RWPE1 (cell line): ENCODE measurements at places on chromosomes 2 and 18.

GRCh38 chr2:143083636-143084035, 45.6 kb upstream of the ARHGAP15 start:
- DNase-seq = peak; percentile 42

DNA sequence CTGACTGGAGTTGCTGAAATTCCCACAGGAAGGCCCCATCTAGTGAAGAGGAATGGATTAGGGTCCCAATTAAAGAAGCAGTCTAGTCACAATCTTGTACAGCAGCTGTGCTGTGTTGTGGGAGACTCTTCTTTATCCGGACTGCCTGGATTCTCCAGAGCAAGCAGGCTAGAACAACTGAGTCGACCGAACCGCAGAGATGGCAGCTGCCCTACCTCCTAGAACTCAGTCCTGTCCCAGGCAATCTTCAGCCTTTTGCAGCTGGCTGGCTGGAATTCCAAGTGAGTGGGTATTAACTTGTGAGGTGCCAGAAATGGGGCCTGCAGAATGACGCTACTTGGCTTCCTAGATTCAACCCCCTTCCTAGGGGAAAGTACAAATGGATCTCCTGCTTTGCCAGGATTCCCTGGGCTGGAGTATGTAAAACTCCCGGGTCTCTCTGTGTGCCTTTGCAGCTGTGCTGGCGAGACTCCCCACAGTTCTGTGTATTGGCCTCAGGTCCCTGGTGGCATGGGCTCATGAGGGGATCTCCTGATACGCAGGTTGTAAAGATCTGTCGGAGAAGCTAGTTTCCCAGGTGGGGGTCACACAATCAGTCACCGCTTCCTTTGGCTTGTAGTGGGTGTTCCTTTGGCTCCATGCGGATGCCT, 1952.6 kb upstream of the LRRTM1 start:
- no peak for DNase-seq

- DNase-seq = no peak
These were observed 184.1 kb downstream of the ACKR3 start for GRCh38 chr2:236753606-236754270.

DNA sequence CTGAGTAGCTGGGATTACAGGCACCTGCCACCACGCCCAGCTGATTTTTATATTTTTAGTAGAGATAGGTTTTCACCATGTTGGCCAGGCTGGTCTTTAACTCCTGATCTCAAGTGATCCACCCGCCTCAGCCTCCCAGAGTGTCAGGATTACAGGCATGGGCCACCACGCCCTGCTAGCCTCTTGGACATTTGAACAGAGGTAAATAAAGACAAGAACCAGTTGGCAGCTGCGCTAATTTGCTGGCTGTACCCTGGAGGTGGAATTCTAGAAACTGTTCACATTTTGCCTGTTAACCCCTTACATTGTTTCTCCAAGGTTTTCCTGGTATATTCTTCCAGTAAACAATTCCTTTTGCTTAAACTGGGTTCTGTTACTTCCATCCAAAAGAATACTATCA, 132.9 kb downstream of the CDH2 start:
- DNase-seq = no peak

DNA sequence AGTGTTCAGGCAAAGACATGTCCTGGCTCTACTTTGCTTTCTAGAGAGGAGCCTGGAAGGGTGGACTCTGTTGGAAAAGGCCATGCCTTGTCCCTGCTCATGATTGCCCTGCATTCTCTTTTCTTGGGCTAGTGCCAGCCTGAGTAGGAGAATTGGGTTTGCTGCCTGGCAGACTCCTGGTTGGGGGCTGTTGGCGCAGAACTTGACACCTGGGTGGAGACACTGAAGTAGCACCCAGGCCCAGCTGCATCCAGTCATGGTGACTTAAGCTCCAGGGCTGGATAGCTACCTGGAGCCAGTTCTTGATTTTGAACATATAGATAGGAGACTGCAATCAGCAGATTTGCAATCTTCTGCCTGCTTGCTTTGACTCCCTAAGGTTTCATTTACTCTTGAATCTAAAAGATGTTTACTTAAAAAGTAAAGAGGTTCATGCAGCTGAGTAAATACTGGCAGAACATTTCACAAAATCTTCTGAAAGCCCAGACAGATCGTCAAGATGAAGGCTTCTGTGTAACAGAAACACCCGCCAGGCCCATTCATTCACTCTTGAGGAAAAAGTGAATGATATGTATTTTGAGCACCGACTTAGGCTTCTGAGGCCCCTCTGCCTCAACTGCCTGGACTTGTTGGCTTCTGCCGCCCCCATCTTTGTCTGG, 38.0 kb upstream of the YWHAQ start:
- no peak for DNase-seq

- DNase-seq = no peak
These were observed 43.7 kb upstream of the FOSL2 start for GRCh38 chr2:28348921-28349320.

GRCh38 chr2:204321027-204321800, 224.1 kb upstream of the PARD3B start:
- DNase-seq = no peak

GRCh38 chr2:177535958-177536504, 143.5 kb downstream of the AGPS start:
- DNase-seq = no peak

GRCh38 chr2:157805519-157805918, 70.6 kb downstream of the ACVR1 start:
- no peak for DNase-seq

GRCh38 chr2:200943527-200944105, 19.8 kb downstream of the ORC2 start:
- DNase-seq = no peak

- peak; percentile 14 for DNase-seq
These were observed 63.0 kb downstream of the TANK start for GRCh38 chr2:161223139-161223732.

- DNase-seq = no peak
These were observed 8.9 kb downstream of the PTGR3 start for GRCh38 chr18:75200071-75200470.

GRCh38 chr18:27921904-27922751, 254.8 kb downstream of the CDH2 start:
- peak; percentile 63 for DNase-seq

GRCh38 chr2:143157418-143157817, 28.2 kb downstream of the ARHGAP15 start:
- DNase-seq = no peak

DNA sequence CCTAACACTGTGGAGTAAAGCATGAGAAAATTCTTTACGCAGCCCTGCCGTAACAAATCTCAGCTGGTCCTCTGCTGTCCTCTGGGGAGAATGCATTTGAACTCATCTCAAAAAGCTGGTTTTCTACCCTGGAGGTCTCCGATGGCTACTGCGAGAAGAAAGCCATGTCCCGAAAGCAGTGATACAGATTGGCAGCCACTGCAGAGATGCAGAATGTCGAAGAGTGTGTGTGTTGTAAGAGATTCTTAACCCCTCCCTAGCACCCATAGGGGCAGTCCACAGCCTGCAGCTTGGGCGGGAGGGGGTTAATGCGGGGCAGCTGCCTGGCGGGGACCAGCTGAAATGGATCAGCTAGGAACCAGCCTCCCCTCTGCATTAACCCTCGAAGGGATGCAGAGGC, 235.9 kb downstream of the ZNF516 start:
- no peak for DNase-seq

DNA sequence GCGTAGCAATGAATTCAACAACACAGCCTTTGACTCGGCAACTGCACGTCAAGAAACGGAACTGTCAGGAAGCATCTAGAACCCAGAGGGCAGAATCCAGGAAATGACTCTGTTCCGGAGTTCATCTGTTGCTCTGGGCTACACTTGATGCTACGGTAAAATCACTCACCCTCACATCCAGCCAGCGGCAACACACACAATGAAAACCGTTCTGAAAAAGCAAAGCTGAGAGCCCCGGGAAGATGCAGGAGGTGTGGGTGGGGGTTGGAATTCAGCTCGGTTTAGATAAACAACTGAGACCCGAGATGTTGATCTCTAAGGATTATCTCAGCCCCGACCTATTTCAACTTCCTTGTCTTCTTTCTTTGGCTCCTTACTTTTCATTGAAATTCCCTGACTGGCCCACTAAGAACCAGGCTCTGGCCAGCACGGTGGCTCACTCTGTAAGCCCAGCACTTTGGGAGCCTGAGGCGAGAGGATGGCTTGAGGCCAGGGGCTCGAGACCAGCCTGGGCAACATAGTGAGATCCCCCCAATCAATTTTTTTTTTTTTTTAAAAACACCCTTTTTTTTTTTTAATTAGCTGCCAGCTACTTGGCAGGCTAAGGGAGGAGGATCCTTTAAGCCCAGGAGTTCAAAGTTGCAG, 13.3 kb upstream of the RAB17 start:
- DNase-seq = peak; percentile 44

- DNase-seq = no peak
These were observed 108.2 kb downstream of the TDRD15 start for GRCh38 chr2:21231985-21232384.

- DNase-seq = no peak
These were observed 448.6 kb downstream of the BCL11A start for GRCh38 chr2:60104514-60105505.

GRCh38 chr2:1588978-1589621, 155.2 kb downstream of the PXDN start:
- no peak for DNase-seq

- no peak for DNase-seq
These were observed 120.6 kb downstream of the PRKRA start for GRCh38 chr2:178330175-178331017.

DNA sequence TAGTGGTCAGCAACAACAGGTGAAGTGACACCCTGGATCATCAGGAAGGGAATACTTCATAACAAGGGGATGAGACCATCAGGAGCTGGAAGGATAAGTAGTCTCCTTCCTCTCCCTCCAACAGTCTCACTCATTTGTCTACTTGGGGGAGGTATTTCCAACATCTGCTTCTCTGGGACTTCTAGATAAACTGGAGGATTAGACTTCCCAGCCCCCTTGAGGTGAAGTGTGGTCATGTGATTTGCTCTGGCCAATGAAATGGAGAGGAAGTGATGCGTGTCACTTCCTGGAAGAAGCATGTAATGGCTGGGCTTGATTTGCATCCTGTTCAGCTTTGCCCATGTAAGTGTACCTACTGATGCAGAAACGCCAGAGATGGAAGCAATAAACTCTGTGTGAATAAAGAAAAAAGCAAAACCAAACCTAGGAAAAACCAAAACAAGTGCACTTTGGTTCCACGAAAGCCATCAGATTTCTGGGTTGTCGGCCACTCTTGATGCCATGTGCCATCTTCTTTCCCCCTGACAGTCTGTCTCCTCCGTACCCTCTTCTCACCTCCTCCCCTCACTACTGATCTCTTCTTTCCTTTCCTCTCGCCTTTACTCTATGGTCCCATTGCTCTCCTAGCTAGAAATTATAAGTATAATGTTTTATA, 76.1 kb upstream of the DNMT3A start:
- DNase-seq = peak; percentile 22

GRCh38 chr2:212994976-212995375, 156.4 kb downstream of the IKZF2 start:
- peak; percentile 7 for DNase-seq

DNA sequence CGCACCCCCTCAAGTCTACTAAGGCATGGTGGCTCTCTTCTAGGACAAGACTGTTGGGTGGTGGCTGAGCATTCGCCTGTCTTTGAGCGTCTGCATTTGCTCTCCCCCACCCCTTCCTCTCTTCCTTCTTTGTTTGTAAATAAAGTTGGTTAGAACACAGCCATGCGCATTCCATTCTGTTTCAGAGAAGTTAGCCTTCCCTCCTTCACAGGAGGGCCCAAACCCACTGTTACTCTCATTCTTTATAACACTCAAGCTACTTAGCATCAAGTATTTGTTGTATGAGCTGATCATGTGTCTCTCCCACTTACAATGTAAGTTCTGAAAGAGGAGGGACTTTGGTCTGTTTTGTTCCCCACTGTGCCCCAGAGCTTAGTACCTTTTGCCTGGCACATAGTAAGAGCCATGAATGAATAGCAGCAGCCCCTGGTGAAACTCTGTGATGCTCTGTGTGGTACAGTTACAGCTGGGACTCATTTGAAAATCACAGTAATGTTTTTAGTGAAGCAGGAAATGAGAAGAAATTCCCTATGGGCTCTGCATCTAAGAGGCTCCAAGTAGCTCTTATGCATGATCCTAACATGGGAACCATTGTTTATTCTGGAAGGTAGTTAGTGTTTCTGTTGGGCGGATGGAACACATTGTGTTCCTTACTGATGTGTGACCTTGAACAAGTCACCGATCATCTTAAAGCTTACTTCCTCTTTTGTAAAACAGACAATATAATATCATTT, 7.7 kb downstream of the MGAT5 start:
- DNase-seq = no peak

GRCh38 chr2:159600752-159601151, 15.6 kb downstream of the BAZ2B start:
- peak; percentile 73 for DNase-seq

- DNase-seq = peak; percentile 2
These were observed 213.0 kb upstream of the CELF4 start for GRCh38 chr18:37778417-37779165.

GRCh38 chr2:15729709-15730544, 138.3 kb downstream of the DDX1 start:
- DNase-seq = no peak

DNA sequence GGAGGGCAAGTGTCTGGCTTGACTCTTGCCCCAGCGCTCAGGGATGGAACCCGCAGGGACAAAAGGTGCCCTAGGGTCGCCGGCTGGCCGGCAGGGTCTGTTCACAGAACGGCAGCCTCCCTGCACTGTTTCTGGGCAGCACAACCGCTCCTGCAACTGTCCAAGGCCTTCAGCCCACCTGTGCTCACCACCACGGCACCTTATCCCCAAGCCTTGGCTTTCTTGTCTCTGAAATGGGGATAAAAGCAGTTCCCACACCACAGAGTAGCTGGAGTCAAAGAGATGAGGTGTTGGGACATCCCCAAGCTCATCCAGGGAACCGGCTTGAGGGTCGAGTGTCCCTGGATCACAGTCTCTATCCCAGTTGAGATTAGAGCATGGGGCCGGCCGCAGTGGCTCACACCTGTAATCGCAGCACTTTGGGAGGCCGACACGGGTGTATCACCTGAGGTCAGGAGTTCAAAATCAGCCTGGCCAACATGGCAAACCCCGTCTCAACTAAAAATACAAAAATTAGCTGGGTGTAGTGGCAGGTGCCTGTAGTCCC, 4.7 kb downstream of the SNORC start:
- no peak for DNase-seq

- DNase-seq = no peak
These were observed 701.1 kb upstream of the KLHL29 start for GRCh38 chr2:22683914-22684313.

DNA sequence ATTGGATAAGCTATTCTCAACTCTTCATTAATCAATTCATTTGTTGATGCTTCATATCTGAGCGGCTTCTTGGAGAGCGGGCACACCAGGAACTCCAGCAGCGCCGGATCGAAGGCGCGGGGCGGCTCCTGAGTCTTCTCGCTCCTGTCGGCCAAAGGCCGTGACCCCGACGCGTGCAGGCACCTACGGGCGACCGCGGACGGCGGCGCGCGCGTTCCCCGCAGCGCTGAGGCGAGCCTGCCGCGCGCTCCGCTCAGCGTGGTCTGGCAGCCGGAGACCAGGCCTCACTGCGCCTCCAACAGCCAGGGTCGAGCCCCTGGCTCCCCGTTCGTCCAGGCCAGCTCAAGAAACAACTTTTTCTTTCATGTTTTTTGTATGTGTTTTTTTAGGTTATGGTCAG, 97.5 kb downstream of the ICA1L start:
- no peak for DNase-seq
